GM12864 (cell line): ENCODE measurements at places on chromosomes 3 and 15.

DNA sequence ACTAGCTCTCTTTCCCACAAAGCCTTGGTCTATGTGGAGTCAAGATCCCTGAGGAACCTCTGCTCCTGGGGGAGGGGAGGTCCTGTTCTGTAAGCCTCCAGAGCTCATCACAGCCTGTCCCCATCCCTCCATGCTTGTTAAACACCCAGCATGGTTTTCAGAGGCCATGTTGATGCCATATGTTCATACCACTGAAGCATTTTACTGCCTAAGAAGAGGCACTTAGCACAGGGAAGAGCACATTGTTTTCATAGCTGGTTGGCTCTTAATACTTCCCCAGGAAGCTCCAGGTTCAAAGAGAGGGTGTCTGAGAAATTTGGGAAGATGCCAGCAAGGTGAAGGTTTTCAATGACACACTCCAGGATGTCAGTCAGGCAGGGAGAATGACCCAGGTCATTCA lies 25.6 kb downstream of the CPNE4 start:
- no peak for DNase-seq

DNA sequence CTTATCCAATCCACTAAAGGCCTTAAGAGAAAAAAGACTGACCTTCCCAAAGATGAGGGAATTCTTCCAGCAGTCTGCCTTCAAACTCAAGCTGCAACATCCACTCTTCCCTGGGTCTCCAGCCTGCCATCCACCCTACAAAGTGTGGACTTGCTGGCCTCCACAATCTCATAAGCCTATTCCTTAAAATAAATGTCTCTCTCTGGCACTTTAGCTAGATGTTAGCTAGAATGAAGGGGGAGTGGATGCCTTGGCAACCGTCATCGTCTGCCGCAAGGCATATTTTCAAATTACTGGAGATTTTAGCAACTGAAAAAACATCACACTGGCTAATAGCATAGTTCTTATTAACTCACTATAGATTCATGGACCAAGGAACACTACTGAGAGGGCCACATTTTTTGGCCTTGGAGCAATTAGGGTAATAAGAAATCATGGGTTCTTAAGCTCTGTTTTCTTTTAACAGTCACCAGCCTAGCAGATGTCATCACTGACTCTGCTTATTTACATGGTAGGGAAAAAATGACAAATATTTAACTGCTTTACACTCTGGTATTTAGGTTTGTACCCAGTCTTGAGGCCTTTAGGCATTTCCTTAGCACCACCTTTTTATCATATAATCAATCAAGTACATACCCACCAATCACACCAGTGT lies 245.3 kb downstream of the MYRIP start:
- no peak for DNase-seq

DNA sequence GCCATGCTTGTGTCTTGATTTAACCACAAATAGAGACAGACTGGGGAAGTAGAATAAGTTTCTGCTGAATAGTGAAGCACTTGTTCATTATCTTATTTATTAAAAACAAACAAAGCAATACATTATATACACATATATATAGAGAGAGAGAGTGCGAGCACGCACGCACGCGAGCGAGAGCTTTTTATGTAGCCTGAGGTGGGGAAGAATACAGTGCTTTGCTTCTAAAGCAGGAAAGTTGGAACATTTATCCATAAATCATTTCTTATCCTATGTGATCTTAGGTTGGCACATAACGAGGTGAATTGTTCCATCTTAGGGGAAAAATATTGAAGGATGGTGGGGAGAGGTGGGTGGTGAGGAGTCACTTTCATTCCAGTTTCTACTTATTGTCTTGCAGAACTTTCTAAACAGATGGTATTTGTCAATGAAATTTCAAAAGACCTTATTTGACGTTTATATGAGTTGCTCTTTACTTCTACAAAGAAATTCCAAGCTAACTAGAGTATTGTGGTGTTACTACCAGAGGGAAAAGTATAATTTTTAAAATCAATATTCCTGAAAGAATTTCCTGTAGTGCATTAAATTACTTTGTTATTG lies 110.0 kb downstream of the ATG7 start:
- no peak for DNase-seq

- no peak for DNase-seq
These were observed 233.2 kb upstream of the SEMA6D start for GRCh38 chr15:47484059-47484458.

DNA sequence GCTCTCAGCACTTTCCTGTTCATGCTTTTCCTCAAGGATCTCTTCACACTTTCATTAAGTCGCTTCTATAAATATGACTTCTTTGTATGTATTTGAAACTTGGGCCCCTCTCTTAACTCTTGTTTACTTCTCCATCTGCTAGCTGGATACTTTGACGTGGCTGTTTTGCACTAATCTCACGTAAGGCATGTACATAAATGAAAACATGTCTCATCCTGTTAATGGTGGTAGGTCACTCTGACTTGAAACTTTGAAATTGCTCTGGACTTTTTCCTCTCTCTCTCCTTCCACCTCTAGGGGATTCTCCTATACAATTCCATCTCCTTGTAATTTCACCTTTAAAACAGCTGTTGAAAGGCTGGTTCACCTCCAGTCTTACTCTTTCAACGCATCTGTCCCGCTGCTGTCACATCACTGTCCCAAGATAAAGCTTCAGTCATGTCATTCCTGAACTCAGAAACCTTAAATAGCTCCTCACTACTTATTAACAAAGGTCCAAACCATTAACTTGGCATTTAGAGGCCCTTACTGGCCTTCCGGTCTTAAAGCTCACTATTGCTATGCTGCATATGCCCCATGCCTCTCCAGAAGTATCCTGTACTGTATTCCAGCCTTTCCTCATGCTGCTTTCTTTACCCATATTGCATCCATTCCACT lies 1.2 kb downstream of the BLOC1S6 start:
- DNase-seq = no peak

DNA sequence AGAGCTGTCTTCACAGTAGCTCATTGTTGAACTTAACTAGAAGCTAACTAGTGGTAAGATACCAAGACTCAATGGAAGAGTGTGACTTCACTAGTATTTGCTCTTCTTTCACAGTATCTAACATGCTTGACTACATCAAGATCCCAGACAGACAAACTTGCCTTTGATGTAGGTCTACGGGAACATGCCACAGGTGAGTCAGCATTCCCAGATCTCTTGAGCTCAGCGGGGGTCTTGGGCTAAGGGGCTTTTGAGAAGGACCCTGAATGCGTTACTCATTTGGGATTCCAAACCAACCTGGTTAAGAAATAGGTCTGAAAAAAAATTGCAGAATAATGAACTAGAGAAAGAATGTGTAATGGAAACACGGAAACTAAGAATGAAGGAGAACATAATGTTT lies 222.4 kb downstream of the RYR3 start:
- no peak for DNase-seq

DNA sequence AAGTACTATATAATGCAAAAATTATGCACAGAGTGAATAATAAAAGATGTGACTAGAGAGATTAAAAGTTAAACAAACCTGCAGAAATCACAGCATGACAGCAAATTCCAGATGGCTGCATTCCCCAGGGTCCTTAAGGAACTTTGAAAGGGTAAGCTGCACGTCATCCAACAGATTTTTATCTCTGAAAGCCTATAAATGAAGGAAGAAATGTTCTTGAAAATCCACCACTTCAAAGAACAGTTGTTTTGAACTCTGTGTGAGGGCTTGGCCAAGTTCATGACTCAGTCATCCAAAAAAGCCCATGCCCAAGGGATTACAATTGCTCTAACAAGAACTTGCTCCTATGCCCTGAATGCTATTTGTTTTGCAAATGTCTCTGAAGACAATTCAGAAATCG lies 603.6 kb downstream of the PLOD2 start:
- DNase-seq = no peak

GRCh38 chr3:183697610-183698317 lies at the start of gene YEATS2:
TSS of gene YEATS2 (plus strand) at chr3:183697797. CDS start at chr3:183715163, 17,366 bp downstream.
- DNase-seq = no peak

DNA sequence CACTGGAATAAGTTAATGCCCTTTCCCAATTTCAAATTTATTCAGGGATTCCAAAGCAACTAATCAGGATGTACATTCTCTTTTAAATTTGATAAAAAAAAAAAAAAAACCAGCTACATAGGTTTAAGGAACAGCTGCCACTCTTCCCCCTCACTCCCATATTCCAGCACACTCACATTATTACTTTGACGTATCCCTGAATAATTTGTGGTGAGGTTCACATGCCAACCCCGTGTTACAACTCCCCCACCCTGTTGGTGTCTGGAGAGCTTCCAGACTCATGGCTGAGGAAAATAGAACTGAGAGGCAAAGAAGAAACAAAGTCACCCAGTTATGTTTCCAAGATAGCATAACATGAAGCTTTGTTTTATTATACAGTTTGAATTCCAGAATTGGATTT lies 300.5 kb upstream of the MME start:
- DNase-seq = no peak

DNA sequence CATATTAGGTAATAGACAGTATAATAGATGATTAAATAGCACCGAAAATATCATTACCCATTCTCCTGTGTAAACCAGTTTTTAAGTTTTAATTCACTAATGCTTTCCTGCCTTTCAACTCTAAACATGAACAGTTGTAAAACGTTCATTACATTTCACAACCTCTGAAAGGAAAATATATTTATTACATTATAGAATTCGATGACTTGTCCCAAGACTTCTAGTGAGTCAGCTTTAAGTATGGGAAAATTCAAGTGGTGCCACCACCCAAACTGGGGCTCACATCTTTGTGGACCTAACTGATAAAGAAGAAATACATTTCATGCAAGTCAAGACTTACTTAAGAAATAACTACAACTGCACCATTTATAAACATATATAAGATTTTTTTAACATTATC lies 2.0 kb downstream of the TRIM59 start:
- DNase-seq = no peak

GRCh38 chr3:158279609-158280008 lies 169.7 kb downstream of the RSRC1 start:
- DNase-seq = no peak

DNA sequence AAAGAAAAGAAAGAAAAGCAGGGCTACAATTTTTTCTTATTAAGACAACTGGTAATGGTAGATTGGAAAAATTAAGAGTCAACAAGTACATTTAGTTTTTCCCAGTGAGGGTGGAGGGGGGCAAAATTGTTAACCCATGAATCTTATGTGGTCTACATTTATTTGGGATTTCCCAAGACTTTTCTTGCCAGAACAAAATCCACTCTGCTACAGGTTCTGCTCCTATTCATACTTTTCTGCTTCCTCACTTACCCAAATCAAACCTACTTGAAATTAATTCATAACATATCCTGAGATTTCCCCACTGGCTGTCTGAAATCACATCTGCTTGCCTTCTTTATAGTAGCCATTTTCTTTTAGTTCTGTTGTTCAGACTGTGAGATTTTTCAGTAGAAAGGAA lies 41.1 kb downstream of the VGLL3 start:
- DNase-seq = no peak
